T-helper 2 cell (primary cell): ENCODE measurements at places on chromosomes 4 and X.

GRCh38 chrX:18725310-18725943, 18.0 kb downstream of the PPEF1 start:
- no peak for DNase-seq

DNA sequence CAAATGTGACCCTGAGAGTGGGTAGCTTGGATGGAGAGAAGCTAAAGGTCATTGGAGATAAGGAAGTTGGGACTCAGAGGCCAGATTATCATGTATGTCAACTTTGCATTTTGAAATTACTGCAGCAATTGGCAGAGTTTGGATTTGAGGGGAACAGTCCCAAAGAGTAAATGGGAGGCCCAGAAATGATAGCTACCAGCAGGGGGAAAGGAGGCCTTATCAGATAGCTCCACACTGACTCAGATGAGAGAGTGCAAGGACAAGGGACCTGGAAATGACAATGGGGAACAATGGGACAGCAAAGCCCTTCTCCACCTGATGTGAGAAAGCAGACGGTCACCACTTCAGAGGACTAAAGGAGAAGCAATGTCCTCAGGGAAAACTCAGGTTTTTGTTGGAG, 201.5 kb upstream of the JADE1 start:
- no peak for DNase-seq

DNA sequence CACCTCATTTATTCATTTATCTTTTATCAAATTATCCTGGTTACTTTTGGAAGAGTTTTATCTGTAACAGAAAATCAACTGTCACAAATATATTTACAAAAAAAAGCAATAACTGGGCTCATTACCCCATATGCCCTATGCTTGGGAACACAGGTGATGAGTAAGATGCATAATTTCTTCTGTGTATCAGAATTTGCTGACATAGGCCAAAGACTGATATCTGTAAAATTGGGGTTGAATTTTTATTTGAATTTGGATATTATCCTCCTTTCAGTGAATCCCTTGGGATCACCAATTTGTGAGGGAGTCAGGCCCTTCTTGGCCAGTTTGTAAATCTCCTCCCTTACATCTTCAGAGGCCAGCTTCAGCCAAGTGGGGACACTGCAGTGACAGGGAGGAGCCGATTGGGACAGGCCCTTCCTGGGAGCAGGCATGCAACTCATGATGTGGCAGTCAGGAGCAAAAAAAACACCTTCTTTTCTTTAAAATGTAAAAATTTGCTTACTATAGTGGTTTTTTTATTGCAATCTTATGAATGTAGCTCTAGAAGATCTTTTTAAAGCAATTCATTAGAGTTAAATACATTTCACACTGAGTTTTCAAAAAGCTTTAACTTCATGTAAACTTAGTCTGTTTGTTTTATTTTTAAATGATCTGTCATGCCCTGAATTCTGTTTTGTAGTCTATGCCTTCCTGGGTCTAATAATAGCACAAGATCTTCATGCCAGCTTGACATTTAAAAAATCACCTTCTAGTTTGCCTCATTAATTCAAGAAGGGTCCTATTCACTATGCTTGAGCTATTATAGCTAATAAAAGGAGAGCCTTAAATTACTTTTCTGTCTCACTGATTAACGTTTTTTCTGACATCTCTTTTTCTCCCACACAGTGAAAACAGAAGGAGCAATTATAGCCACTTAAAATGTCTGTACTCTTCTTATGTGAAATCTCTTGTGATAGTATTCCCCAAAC, 136.6 kb upstream of the SPRY1 start:
- no peak for DNase-seq

GRCh38 chr4:142706381-142706780, 139.7 kb downstream of the INPP4B start:
- DNase-seq: no peak

DNA sequence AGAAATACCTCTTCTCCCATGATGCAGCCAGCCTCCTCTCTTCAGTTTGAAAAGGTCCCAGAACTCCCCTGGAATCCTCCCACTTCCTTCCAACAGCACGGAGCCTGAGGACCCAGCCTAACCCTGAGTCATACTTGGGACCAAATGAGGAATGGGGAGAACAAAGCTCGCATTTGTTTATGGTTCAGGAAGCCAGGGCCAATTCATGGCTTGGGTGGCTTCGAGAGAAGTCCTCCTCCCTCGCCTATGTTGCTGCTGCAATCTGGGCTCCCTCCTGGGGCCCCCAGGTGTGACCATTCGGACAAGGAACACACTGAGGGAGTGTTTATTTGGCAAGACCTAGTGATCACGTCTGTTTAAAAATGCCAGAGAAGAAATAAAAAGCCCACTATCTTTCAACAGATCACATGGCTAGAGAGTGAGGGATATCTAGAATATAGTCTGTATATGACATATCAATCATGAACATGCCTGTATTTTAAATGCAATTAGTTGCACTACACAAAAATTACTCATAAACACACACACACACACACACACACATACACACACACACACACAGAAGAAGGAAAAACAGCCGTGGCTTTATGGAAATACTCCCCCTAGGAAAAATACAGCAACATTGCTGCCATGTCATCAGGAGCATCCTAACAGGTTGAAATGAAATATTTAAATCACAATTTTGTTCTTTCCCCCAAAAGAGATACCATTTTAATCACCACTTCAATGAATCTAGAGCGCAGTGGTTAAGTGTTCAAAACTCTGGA, 155.7 kb upstream of the MAP3K15 start:
- no peak for DNase-seq

GRCh38 chr4:110611968-110612447, 10.9 kb downstream of the PITX2 start:
- DNase-seq: no peak

- DNase-seq: no peak
Observed at GRCh38 chr4:184347251-184348239, 126.8 kb downstream of the IRF2 start.

DNA sequence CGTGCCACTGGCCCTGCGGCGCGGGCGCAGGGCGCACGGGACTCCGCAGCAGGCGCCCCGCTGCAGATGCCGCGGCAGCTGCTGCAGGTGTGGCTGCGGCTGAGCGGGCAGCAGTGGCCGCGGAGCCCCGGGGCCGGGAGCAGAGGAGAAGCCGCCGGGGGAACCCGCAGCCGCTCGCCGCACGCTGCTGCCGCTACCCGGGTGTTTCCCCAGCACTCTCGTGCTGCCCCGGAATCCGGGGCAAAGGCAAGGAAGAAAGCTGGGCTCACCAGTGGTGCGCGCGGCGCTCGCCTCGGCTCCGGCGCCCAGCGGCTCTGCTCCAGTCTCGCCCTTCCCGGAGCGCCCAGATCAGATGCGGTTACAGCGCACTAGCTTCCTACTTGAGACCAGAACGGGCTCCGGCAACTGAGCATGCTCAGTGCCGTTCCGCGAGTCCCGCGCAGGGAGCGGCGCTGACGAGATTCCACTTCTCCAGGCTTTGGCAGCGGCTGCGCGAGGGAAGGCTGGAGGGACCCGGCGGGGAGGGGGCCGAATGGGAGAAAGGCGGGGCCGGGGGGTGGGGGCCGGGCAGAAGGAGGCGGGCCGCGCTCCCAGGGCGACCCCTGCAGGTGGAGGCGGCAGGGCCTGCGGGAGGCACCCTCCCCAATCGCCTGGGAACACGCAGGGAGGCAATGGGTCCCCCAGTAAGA, at the start of gene APBB2:
APBB2 (minus strand) TSS at position 407 of the 689 bp plus-strand sequence. CDS start 181,288 bp downstream, outside the sequence.
- no peak for DNase-seq

GRCh38 chrX:50204364-50204899, at the start of gene CCNB3:
TSS of gene CCNB3 (plus strand) at chrX:50204765. CDS start at chrX:50285164, 80,399 bp downstream.
- DNase-seq: peak; percentile 46

GRCh38 chrX:57822818-57823217, 87.4 kb downstream of the ZXDA start:
- DNase-seq: no peak

GRCh38 chr4:113788888-113789287, 27.4 kb upstream of the CAMK2D start:
- no peak for DNase-seq

DNA sequence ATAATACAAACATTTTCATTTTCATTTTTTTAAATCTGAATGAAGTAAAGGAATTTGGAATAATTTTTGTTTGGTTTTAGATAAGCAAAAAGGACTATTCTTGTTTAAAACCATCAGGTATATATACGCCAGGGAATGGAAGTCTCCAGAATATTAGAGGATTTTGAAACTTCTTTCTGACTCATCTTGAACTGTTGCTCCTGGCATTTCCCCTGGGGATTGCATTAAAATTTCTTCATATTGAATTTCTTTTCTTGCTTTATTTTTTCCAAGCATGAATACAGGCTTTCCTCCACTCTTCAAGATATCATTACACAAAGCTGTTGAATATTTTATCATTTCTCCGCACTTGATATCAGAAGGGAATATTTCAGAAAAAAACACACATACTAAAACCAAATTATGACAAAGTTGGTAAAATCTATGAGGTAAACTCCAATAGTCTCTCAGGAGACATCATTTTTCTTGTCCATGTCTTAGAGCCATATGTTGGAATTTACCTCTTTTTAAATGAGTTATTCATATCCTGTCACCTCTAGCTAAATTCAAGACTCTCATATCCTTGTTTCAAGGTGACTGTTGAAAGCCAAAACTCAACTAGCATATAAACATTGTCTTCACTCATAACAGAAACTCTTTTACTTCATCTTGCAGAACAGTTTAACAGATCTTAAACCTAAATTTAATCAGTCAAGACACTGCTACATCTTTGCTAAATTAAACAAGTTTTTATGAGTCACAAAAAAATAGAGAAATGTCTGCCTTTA, 20.7 kb upstream of the CSN1S1 start:
- no peak for DNase-seq

DNA sequence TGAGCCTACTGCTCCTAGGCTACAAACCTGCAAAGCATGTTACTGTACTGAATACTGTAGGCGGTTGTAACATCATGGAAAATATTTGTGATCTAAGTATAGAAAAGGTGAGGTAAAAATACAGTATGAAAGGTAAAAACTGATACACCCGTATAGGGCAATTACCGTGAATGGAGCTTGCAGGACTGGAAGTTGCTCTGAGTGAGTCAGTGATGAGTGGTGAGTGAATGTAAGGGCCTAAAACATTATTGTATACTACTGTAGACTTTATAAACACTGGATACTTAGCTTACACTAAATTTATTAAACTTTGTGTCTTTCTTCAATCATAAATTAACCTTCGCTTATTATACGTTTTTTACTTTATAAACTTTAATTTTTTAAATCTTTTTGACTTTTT, 3.7 kb downstream of the KIF4A start:
- no peak for DNase-seq

DNA sequence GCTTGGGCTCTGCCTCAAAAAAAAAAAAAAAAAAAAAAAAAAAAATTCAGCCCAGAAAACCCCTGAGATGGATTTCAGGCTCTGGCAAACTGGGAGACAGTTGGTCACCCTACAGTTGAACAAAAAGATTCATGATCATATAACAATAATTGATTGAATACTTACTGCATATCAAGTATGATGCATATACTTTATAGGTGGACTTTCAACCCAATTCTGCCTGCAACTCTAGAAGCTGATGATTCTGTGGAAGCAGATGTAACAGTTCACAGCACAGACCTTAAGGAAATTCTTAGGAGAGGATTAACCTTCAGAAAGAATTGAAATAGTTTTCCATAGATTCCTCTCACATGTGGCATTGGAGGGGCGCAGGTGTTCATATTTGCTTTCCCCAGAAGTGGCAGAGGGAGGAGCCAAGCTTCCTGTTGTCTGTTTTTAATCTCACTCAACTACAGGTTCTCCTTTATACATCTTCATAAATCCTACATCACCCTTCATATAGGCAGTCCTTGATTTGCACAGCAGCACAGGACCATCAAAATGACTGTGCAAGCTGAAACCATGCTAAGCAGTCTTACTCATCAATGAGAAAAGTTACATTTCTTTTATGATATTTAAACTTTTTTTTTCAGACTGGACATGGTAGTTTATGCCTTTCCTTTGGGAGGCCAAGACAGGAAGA, 149.4 kb upstream of the KLF3 start:
- no peak for DNase-seq

- no peak for DNase-seq
Observed at GRCh38 chr4:3009422-3009821, 46.1 kb downstream of the GRK4 start.

- peak; percentile 91 for DNase-seq
Observed at GRCh38 chrX:129736491-129736890, 2.3 kb upstream of the XPNPEP2 start.

DNA sequence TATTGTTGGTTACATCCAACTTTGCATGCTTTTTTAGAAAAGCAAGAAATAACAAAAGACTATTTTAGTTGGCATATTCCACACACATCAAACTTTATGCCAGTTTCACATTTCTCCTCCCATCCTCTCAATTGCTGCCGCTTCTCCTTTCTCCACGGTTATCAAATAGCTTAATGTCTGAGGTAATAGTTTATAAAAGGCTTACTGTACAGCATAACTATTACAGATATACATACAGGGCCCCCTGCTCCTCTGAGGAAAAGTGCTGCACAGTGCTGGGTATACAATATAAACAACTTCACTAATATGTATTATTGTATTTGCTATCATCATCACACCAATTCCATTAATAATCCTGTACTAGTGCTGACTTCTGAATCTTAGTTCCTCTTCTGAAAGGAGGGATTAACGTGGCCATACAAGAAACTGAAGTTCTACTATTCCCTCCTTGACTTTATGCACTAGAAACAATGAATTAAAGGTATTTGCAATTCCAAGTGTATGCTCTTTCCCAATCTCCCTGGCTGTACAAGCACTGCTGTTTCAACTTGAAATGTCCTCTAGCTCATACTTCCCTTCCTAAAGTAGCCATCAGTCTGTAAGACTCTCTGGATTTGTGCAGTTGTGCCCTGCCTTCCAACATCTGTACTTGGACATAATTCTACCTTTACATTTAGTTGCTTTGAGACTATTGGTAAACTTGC, 2.5 kb downstream of the CCNI start:
- DNase-seq: no peak

DNA sequence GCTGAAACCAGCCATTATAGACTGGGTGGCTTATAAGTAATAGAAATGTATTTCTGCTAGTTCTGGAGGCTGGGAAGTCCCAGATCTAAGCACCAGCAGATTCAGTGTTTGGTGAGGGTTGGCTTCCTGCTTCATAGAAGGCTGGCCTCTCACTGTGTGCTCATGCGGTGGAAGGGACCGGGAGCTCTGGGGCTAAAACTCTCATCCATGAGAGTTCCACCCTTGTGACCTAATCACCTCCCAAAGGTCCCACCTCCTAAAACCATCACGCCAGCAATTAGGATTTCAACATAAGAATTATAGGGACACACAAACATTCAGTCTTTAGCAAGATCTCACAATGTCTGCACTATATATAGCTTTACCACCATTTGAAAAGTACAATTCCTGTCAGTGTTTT, 215.2 kb downstream of the CBR4 start:
- no peak for DNase-seq

- DNase-seq: no peak
Observed at GRCh38 chr4:10747186-10747585, 62.6 kb upstream of the CLNK start.

DNA sequence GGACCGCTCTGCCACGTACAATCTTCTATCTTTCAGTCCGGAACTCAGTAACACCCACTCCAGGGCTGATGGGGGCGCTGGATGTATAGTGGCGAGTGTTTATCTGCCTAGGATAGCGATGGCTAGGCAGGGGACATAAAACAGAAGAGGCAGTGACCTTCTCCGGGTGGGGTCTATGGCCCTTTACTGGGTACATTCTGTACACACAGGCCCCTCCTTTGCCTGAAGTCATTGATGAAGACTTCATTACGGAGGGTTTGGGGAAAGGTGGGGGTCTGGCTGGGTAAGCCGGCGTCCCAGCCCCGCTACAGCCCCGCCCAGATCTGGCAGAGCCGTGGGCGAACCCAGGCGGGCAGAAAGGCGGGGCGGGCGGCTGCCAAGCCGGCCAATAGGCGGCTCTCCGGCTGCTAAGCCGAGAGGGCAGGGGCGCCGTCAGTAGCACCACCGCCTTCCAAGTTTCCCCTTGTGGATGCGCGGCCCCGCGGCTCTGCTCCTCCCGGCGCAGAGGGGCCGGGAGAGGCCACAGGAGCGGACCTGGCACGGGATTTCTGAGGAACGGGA, at the start of gene CHST7:
CHST7 (plus strand) TSS at position 435 of the 561 bp plus-strand sequence. CDS start 167 bp downstream, outside the sequence.
- peak; percentile 34 for DNase-seq
